ENCODE measurements at places on chromosomes 6 and 20. TPM values are rescaled to one million over a fixed set of nuclear protein-coding genes. Genes with fewer than 3 reads are reported as not detected.

KHDC1L gene
- not detected for total RNA-seq

RNF144B gene
- total RNA-seq = not detected

RALY gene
- 105 TPM for total RNA-seq

SLC2A10 gene
- total RNA-seq = 43.3 TPM

CCR6 gene
- not detected for total RNA-seq

SNRPB gene
- total RNA-seq = 592 TPM

TENT5A gene
- 9.4 TPM for total RNA-seq

Data from epithelial cell of alveolus of lung (primary cell).